Activated B cell treated with CpG ODN at 0.5 μM for 24 hours (primary cell): ENCODE measurements at places on chromosomes 11 and 22.

- H3K27ac ChIP-seq, result no peak overlapping the region
- DNase-seq, result no peak
- H3K4me3 ChIP-seq, result no peak overlapping the region
- H3K27me3 ChIP-seq, result no peaks in the 10 kb centered on the region
These were observed 420.6 kb upstream of the CNTN5 start for GRCh38 chr11:98600103-98600502.

- DNase-seq, result no peak
- no peaks in the 10 kb centered on the region for H3K36me3 ChIP-seq
- peaks cover 6% of the 10 kb centered on the region for H3K4me1 ChIP-seq
- peaks cover 56% of the 10 kb centered on the region for H3K27me3 ChIP-seq
These were observed at the start of gene CLMP for GRCh38 chr11:123195188-123196059. Gene CLMP (minus strand): TSS chr11:123195248. CDS start chr11:123194940, 308 bp downstream.

GRCh38 chr11:910044-910588, 494 bp downstream of the CHID1 start:
- H3K4me3 ChIP-seq, result peak overlapping the region; percentile 90
- H3K27ac ChIP-seq, result peak overlapping the region; percentile 59
- DNase-seq, result no peak
- H3K4me1 ChIP-seq, result peaks cover 31% of the 10 kb centered on the region

GRCh38 chr22:44449061-44449682, 48.9 kb downstream of the RTL6 start:
- H3K27me3 ChIP-seq, result no peaks in the 10 kb centered on the region
- H3K4me1 ChIP-seq, result no peaks in the 10 kb centered on the region
- DNase-seq, result no peak
- H3K36me3 ChIP-seq, result no peaks in the 10 kb centered on the region
- no peak overlapping the region for H3K4me3 ChIP-seq

GRCh38 chr11:17974246-17974645, 38.6 kb downstream of the SERGEF start:
- no peak overlapping the region for H3K4me3 ChIP-seq
- DNase-seq, result no peak
- H3K27me3 ChIP-seq, result no peaks in the 10 kb centered on the region

GRCh38 chr11:128628325-128628673, 40.9 kb upstream of the ETS1 start:
- H3K27me3 ChIP-seq, result no peaks in the 10 kb centered on the region
- H3K4me1 ChIP-seq, result peaks cover 91% of the 10 kb centered on the region
- no peak for DNase-seq
- H3K36me3 ChIP-seq, result no peaks in the 10 kb centered on the region
- peak overlapping the region; percentile 92 for H3K27ac ChIP-seq
- H3K4me3 ChIP-seq, result peak overlapping the region; percentile 45

DNA sequence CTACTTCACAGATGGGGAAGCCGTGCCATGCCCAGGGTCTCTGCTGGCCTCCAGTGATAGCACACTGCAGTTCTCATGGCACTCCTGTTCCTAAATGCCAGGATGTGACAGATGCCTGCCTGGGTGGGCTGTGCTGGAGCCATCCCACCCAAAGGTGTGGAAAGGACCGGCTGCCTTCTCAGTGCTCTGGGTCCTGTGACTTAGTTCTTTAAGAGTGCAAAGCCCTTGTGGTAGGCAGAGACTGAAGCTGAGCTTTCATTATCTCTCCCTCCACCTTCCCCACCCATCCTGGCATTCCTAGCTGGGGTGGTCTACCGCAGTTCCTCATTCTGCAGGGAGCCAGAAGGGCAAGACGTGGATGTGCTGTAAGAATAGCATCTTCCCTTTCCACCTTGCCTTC, 150.1 kb downstream of the CEP164 start:
- peaks cover 11% of the 10 kb centered on the region for H3K27me3 ChIP-seq
- no peaks in the 10 kb centered on the region for H3K4me1 ChIP-seq
- H3K27ac ChIP-seq, result no peak overlapping the region
- DNase-seq, result no peak
- H3K36me3 ChIP-seq, result no peaks in the 10 kb centered on the region
- no peak overlapping the region for H3K4me3 ChIP-seq

- DNase-seq, result no peak
- no peak overlapping the region for H3K4me3 ChIP-seq
- no peaks in the 10 kb centered on the region for H3K4me1 ChIP-seq
- peaks cover 54% of the 10 kb centered on the region for H3K27me3 ChIP-seq
- H3K36me3 ChIP-seq, result no peaks in the 10 kb centered on the region
- no peak overlapping the region for H3K27ac ChIP-seq
These were observed 3.4 kb downstream of the ABCC8 start for GRCh38 chr11:17473071-17473744.

DNA sequence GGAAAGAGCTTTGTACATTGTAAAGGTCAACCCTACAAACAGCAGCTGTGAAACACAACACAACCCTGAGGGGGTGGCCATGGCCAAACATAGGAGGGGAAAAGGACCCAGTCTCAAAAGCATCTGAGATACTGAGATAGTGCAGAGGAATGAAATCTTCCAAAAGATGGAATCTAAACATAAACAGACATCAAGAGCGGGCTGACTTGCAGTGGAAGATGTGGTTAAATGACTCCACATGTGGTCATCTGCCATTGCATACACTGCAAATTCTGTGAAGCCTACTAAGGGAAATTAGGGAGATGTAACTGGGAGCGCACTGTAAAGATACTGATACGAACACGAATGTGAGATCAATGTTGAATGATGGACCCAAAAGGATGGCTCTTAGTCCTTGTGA, 22.0 kb downstream of the BDNF start:
- H3K4me1 ChIP-seq, result no peaks in the 10 kb centered on the region
- no peak overlapping the region for H3K4me3 ChIP-seq
- no peak overlapping the region for H3K27ac ChIP-seq
- H3K27me3 ChIP-seq, result no peaks in the 10 kb centered on the region

- H3K36me3 ChIP-seq, result no peaks in the 10 kb centered on the region
- no peak overlapping the region for H3K4me3 ChIP-seq
- no peaks in the 10 kb centered on the region for H3K27me3 ChIP-seq
- no peaks in the 10 kb centered on the region for H3K4me1 ChIP-seq
- H3K27ac ChIP-seq, result no peak overlapping the region
- DNase-seq, result no peak
These were observed 18.9 kb downstream of the TRIOBP start for GRCh38 chr22:37715760-37716159.

- DNase-seq, result no peak
- H3K36me3 ChIP-seq, result no peaks in the 10 kb centered on the region
- H3K4me1 ChIP-seq, result no peaks in the 10 kb centered on the region
These were observed 697.5 kb downstream of the CNTN5 start for GRCh38 chr11:99718291-99718690.

DNA sequence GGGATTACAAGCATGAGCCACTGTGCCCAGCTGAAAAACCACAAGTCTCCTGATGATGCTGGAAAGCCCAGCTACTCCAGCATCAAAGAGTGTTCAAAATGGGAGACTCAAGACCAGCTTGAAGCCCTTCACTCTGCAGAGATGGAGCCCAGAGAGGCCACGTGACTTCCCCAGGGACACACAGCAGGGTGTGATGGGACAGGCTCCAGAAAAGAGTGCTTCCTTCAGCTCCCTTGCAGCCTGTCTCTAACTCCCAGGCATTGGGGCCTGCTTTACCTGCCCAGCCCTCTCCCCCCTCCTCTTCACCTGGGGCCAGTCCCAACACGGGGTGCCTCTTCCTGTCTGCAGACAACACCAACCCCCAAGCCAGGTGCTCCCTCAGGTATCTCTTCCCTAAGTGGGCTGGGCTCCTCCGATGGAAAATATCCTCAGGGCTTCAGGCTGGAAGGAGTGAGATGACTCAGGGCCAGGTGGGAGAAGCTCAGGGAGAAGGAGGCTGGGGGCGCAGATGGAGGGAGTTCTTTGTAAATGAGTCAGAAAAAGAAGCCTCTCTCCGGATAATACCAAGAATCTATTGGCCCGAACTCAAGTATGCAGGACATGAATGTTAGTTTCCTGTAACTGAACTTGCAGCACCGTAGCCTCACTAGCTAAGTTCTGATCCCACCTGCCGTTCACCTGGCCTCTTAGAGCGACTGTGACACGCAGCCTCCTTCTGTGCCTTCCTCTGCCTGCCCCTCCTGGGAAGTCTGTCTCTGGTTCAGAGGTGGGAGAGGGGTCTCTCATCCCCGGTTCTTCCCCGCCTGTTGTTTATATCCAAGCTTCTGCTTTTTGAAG, 326.6 kb downstream of the MN1 start:
- H3K4me1 ChIP-seq, result no peaks in the 10 kb centered on the region
- no peak for DNase-seq
- no peaks in the 10 kb centered on the region for H3K36me3 ChIP-seq
- no peaks in the 10 kb centered on the region for H3K27me3 ChIP-seq

GRCh38 chr11:59212222-59212621, 505 bp downstream of the MPEG1 start:
- H3K27me3 ChIP-seq, result no peaks in the 10 kb centered on the region
- peak overlapping the region; percentile 98 for H3K4me3 ChIP-seq
- H3K36me3 ChIP-seq, result peaks cover 53% of the 10 kb centered on the region
- no peak for DNase-seq

GRCh38 chr11:7690648-7691047, 15.6 kb downstream of the OVCH2 start:
- no peaks in the 10 kb centered on the region for H3K36me3 ChIP-seq
- H3K4me1 ChIP-seq, result no peaks in the 10 kb centered on the region
- no peak overlapping the region for H3K4me3 ChIP-seq
- DNase-seq, result no peak
- H3K27me3 ChIP-seq, result peaks cover 22% of the 10 kb centered on the region

DNA sequence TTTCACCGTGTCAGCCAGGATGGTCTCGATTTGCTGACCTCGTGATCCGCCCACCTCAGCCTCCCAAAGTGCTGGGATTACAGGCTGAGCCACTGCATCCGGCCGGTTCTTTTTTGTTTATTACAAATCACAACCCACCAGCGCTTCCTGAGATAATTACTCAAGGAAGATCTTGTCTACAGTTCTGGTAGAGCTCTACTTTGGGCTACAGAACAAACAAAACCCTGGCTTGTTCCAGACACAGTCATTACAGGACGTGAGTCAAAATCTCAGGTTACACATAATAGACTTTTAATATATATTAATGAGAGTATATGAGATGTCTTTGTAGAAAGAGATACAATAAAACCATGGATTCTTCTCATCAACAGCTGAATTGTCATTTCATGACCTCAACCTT, 42.8 kb upstream of the NUP50 start:
- H3K27ac ChIP-seq, result no peak overlapping the region
- H3K27me3 ChIP-seq, result peaks cover 12% of the 10 kb centered on the region
- no peaks in the 10 kb centered on the region for H3K36me3 ChIP-seq
- H3K4me1 ChIP-seq, result no peaks in the 10 kb centered on the region
- no peak for DNase-seq

GRCh38 chr11:104695065-104695463, 203.2 kb downstream of the CASP12 start:
- no peaks in the 10 kb centered on the region for H3K36me3 ChIP-seq
- no peaks in the 10 kb centered on the region for H3K4me1 ChIP-seq
- no peak overlapping the region for H3K4me3 ChIP-seq
- no peak overlapping the region for H3K27ac ChIP-seq

- peaks cover 41% of the 10 kb centered on the region for H3K4me1 ChIP-seq
- peaks cover 2% of the 10 kb centered on the region for H3K27me3 ChIP-seq
- H3K36me3 ChIP-seq, result peaks cover 3% of the 10 kb centered on the region
- no peak for DNase-seq
These were observed 4.7 kb upstream of the VSIG2 start for GRCh38 chr11:124756753-124757227.

DNA sequence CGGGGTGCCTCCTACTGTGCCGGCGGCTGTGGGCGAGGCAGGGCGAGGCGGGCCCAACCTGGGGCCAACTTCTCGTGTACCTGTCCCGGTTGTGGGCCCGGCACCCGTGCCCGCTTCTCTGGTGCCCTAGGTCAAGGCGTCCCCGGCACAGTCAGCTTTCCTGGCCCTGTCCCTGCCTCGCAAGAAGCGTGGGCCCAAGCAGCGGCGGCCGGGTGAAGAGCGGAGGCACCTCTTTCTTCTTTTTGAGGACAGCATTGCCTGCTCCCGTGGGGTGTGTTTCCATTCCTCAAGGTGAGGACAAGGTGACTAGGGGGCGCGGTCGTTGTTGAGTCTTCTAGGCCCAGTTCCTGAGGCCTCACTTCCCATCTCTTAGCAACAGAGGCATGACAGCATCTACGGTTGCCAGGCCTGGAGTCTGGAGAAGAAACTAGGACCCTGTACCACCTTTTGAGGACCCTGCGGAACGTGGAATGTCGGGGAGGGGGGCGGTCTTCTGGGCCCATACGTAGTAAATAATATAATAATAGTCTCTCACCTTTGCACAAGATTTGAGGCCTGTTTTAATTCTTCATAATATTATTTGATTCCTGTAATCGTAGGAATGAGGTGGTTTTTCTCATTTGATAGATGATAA, 418 bp downstream of the ACO2 start:
- H3K36me3 ChIP-seq, result peaks cover 74% of the 10 kb centered on the region
- peak overlapping the region; percentile 88 for H3K4me3 ChIP-seq
- H3K27ac ChIP-seq, result peak overlapping the region; percentile 99
- peaks cover 58% of the 10 kb centered on the region for H3K4me1 ChIP-seq
- DNase-seq, result no peak
- H3K27me3 ChIP-seq, result no peaks in the 10 kb centered on the region

DNA sequence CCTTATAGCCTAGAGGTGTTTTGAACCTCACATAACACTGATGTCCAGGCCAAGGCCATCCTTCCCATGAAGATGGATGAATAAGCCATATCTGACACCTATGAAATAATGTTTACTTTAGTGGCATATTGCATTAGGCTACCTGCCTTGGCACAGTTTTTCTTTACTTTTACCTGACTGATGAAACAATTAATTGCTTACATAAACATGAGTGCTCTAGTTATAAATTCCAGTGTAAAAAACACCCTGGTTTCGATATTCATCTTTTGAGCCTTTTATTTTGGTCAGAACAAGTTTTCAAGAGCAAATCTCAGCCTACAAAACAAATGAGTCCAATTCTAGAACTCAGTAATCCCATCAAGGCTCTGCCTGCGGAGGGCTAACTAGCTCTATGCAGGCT, 7.0 kb upstream of the HBE1 start:
- no peak overlapping the region for H3K27ac ChIP-seq
- H3K4me1 ChIP-seq, result no peaks in the 10 kb centered on the region
- DNase-seq, result no peak
- H3K4me3 ChIP-seq, result no peak overlapping the region
- H3K36me3 ChIP-seq, result no peaks in the 10 kb centered on the region
